Myocyte (in vitro differentiated cells): ENCODE measurements at places on chromosomes 6 and 20.

DNA sequence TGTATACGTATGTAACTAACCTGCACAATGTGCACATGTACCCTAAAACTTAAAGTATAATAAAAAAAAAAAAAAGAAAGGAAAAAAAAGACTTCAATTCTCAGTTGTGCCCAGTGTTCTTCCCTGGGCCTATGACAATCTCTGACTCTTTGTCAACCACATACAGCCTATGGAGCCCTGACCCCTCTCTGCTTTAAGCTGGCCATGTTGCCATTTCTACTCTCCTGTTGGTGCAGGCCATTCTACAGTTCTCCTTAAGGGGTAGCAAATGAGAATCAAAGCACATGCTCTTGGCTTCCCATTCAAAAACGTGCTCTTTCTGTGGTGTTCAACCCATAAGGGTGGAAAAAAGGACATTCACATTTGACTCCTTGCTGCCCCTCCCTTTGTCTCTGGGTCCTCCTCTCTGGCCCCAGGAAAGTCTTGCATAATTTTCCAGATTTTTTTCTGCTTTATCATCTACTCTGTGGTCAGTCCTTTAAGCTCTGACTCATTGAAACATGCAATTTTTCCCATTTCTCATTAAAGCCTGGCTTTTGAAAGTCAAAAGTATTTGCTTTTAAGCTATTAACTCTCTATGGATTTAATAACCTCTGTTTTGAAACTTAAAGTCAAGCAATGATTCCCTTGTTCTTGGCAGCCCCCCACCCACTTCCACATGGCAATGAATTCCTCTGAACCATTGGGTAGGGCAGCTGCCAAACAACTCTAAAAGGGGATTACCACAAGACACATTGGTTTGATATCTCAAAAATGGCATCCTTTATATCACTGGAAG lies 208.6 kb upstream of the MCHR2 start:
- DNase-seq = peak; percentile 91

- DNase-seq = peak; percentile 70
Measured at GRCh38 chr20:1437235-1437904, 29.3 kb downstream of the NSFL1C start.

DNA sequence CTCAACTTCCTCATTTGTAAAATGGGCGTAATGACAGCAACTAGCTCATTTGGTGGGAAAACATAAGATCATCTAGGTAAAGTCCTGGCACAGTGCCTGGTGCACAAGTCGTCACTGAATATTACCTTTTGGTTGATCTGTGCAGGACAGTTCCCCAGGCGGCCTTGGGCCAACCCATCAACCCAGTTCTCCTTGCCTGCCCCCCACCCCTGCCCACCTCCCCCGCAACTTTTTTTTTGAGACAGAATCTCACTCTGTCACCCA lies 99.2 kb downstream of the JPH2 start:
- no peak for DNase-seq

DNA sequence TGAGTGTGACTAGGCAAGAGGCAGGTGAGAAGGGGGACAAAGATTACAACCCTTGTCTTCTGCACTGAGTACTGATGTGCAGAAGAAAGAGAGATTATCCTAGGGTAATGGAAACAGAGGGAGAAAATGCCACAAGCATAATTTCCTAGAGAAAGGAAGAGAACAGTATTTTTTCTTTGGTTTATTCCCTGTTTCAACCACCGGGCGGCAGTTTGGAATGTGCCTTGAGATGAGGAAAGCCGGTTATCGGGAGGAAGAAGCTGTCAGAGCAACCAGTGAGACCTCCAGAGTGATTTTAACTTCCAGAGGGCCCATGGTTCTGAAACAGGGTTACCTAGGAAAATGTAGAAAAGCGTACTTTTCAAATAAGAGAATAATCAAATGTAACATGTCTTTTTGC lies 121.4 kb downstream of the REV3L start:
- DNase-seq = peak; percentile 56

GRCh38 chr6:154394571-154394970 lies 38.0 kb upstream of the IPCEF1 start:
- no peak for DNase-seq

GRCh38 chr6:24686946-24687345 lies 20.1 kb downstream of the ACOT13 start:
- DNase-seq = no peak

- DNase-seq = peak; percentile 45
Measured at GRCh38 chr20:62795023-62795761, 1.1 kb upstream of the MRGBP start.

- DNase-seq = no peak
Measured at GRCh38 chr6:139760128-139760527, 385.7 kb upstream of the CITED2 start.

GRCh38 chr6:113396730-113397129 lies 460.4 kb upstream of the MARCKS start:
- DNase-seq = no peak

DNA sequence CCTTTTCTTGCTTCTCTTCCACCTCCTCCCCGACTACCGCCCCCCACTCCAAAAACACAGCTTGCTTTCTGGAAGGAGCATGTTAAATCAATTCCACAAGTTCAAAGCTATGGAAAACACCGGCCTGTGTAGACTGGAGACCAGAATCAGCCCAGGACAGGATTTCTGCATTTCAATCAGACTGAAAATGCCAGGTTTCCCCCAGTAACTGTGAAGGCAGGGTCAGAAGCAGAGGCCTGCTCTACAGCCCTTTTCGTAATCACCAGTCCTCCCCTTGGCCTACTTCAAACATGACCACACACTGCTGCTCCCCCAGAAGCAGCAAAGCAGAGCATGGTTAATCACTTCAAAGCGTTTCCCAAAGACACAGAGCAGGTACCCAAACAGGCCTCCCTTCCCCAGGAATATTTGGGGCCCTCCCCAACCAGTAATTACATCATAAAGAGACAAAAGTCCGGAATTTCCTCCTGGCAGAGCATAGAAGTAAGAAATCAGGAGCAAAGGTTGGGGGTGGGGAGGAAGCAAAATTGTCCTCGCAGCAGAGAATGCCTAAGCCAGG lies 38.4 kb downstream of the ZMYND8 start:
- DNase-seq = no peak

DNA sequence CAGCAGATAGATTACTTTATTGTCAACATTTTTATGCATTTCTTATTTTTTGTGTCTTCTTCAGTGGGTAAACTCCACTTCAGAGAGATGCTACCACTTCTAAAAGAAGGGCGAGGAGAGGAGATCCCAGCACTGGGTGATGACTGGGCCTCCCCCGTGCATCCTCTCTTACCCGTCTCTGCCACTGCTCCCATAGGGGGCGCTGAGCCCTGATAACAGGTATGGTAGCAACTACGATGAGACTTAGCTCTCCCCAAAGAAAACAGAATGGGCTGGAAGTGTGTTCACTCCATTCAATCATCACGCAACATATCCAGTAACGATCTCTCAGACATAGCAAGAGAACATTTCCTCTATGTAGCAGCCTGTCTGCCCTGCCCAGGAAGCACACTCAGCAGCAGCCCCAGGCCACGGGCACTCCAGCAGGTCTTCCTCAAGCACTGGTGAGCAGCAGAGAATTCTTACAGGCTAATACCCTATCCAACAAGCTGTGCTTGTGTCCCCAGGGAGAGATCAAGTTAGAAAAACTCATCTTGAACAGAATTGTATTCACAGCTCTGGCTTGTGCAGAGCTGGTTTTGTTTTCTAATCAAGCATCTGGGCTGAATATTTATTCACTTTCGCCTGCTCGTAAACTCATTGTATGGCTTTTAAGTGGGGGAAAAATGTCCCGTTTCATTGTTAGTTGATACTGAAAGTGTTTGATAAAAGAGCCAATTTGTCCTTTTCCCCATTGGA lies 533.1 kb upstream of the CDH4 start:
- DNase-seq = no peak

- DNase-seq = peak; percentile 68
Measured at GRCh38 chr20:62741701-62742491, 33.3 kb downstream of the NTSR1 start.
